ENCODE measurements at places on chromosomes 5 and 9. TPM values are rescaled to one million over a fixed set of nuclear protein-coding genes. Genes with fewer than 3 reads are reported as not detected.

The REEP2 gene
- 14.4 TPM for total RNA-seq

The HRH2 gene
- not detected for total RNA-seq

The TPRN gene
- total RNA-seq = 5.1 TPM

The OBP2B gene
- total RNA-seq = not detected
